Lower leg skin (tissue), 4 donors: ENCODE measurements at places on chromosomes 16 and 17. TPM values are rescaled to one million over a fixed set of nuclear protein-coding genes. Genes with fewer than 3 reads are reported as not detected.

DNA sequence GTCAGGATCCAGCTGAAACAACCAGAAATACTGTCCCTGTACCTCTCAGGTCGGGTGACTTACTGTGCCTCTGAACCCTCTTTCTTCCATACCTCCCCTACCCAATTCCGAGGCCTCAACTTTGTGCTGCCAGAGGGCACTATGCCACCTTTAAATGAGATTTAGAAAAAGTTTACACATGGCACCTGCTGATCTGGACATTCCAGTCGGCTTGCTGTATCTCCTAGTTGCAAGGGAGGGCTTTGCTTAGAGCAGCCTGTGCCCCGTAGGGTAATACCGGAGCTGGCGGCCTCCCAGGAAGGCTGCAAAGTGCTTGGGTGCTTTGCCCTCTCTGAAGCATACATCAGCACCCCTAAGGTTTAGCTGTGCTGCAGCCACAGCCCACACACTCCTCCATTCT lies 306.0 kb upstream of the RBFOX1 start:
- no peak for DNase-seq

GRCh38 chr16:8806272-8806983 lies 8.8 kb downstream of the PMM2 start:
- DNase-seq = no peak

DNA sequence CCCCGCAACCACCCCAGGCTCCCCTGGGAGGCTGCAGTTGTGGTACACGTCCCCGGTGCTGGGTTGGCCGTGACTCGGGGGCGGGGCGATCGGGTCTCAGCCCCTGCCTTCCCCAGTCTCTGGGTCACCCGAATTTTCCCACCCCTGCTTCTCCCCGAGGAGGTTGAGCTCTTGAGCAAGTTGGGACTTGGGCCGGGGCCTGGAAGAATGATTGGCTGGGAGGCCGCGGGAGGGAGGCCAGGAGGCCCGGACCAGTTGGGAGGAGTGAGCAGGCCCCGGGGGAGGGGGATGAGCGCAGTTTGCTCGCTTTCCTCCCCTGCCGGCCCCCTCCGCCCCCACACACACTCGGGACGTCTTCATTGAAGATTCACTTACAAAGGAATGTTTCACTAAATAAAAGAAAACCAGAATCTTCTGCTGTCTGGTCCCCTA lies 4.5 kb upstream of the HEXIM1 start:
- DNase-seq = peak; percentile 90

- no peak for DNase-seq
These were observed 4.7 kb upstream of the NRN1L start for GRCh38 chr16:67879936-67880335.

DNA sequence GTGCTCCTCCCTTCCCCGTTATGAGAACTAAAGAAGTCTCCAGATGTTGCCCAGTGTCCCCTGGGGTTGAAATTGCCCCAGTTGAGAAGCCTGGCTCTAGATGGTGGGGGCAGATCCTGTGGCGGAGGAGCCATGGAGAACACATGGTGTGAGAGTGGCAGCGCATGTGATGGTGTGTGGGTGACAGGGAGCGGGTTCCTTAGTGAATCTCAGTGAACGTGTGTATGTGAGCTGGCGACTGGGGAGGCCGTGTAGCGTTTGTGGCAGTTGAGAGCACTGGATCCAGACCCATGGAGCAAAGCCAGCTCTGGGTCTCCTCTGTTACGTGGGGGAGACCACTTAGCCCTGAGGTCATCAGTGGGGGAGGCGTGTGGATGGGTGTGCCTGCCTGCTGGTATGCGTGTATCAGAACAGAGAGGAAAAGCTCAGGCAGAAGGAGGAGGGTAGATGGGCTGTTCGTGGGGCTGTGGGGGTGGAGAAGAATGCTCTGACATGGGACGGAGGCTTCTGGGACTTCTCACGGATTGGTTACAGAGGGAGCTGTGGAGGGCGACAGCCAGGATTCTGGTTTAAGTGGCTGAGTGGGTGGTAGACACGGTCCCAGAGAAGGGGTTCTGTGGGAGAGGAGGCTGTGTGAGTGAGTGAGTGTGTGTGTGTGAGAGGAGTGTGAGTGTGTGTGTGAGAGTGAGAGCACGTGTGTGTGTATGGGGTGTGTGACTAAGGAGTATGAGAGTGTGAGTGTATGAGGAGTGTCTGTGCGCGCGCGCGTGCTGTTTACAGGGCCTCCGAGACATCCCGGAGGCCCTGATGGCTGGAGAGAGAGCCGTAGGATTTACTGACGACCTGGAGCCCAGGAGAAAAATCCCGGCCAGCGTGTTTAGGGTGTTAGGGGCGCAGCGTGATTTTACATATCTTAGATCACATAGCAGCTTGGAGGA lies 193.8 kb downstream of the SNX29 start:
- DNase-seq = no peak

DNA sequence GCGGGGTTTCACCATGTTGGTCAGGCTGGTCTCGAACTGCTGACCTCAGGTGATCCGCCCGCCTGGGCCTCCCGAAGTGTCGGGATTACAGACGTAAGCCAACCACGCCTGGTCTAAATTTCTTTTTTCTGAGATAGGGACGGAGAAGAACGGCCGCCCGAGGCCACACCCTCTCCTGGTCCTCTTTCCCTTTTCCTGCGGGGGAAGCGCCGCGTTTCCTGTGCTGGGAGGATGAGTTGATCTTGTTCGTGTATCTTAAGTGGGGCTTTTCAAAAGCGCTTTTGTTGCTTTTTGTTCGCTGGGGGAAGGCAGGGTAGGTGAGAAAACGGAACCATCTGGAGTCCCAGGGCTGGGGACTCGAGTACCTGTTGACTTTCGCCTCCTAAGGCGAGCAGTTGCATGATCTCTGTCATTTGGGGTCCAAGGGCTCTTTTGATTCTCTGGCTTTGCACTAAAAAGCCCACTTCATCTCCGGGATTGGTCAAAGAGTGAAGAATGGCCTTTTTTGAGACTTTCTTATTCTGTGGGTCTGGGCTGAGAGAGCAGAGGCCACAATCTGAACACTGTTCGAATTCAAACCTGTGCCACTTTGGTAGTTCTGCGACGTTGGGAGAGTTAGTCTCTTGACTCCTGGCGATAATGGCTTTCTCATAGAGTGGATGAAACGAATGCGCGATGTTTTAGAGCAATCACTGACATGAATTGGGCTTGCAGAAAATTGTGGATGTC lies 1.3 kb downstream of the FUS start:
- peak; percentile 89 for DNase-seq

DNA sequence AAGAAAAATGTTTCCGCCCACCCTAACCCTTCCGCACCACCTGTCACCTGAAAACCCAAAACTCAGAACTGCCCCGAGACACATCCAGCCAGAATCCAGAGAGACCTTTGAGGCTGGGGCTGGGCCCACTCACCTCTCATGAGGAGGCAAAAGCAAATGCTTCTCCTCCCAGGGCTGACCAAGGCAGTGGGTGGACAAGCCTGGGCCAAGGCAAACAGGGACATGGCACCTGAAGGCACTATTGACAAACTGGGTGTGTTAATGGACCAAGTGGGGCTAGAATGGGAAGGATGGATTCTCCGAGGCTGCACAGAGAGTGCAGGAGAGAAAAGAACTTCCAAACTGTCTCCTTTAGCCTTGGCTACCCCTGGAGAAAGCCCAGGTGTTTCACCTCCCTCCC lies 54.4 kb downstream of the SOX9 start:
- no peak for DNase-seq

The TRPV3 gene
- 33.2 TPM for total RNA-seq

The TMC5 gene
- 0.80 TPM for total RNA-seq

The NPIPA2 gene
- total RNA-seq = 0.57 TPM
